ENCODE measurements at places on chromosomes 4 and X.

DNA sequence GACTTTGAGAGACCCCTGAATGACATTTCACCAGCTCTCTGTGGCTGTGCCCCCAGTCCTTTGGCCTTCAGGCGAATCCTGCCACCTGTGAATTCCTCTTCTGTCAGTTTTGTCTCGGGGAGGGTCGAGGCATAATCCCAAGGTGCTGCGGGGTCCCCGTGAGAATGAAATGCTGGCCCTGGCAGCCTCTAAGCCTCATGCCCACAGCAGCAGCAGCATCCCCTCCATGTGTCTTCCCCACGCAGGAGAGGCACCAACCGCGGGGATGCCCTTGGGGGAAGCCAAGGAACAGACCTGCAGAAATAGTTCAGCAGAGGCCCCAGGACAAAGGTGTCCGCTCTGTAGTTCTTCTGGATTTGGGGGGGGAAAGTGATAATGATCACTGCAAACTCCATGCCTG, 104.8 kb downstream of the PHKA2 start:
- DNase-seq = no peak

- DNase-seq = no peak
Observed at GRCh38 chr4:17823871-17824669, 13.3 kb downstream of the NCAPG start.

DNA sequence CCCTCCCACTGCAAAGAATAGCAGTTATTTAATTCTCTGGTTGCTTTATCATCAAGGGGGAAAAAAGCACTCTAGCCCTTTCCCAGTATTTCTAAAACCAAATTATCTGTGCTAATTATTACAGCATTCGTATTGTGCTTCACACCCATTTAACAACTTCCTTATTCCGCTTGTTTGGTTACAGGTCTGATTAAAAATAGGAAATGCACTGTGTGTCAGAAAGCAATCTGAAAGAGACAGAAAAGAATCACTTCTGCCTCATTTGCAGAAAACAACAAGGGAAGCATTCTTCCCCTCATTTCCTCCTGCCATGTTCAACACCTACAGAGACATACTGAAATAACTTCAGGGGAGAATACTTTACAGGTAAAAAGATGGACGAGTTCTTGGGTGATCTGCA, 114.9 kb upstream of the MAP3K15 start:
- peak; percentile 23 for DNase-seq

DNA sequence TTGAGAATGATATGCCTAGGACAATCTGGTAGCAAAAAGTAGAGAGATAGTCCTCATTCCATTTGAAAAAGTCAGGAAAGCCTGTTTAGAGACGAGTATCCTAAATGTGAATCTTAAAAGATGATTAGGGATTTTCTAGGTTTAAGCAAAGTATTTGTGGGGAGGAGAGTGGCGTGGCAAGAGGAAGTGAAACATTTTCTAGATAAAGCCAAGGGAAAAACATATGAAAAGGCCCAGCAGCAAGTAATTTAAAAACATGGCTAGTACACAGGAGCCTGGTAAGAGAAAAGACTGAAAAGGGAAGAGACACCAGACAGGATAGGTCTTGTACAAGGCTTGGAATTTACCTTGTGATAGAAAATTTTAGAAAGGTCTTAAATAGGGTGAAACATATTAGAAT, 45.9 kb downstream of the CORIN start:
- no peak for DNase-seq

DNA sequence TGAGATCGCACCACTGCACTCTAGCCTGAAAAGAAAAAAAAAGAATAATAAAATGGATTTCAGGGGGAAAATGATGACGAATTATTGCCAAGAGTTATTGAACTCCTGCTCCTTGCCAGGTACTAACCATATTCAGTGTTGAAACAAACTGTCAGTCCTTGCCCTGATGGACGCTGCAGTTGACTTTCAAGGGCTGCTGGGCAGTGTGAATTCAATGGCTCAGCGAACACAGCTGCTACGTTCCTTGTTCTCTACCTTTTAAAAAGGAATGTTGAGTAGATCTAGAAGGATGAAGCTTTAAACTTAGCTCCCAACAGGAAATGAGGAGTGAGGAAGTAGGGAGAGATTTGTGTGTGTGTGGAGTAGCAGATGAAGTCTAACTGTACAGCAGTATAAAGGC, 2.7 kb downstream of the LIMCH1 start:
- no peak for DNase-seq

DNA sequence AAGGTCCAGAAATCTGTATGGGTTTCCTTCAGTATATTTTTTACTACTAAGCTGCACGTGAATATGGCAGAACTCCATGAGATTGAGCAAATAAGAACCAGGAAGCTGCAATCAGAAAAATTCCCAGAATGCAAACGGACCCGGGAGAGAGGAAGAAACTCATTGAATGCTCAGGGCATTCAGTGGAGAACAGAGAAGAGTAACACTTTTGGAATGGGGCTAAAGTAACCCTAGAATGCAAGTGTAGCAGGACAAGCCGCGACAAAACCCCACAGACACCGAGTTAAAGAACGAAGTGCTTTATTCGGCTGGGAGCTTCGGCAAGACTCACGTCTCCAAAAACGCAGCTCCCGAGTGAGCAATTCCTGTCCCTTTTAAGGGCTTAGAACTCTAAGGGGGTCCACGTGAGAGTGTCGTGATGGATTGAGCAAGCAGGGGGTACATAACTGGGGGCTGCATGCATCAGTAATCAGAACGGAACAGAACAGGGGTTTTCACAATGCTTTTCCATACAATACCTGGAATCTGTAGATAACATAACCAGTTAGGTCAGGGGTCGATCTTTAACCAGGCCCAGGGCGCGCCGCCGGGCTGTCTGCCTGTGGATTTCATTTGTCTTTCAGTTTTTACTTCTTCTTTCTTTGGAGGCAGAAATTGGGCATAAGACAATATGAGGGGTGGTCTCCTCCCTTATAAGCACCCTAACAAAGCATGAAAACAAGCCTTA, 56.4 kb downstream of the RAB28 start:
- DNase-seq = no peak

GRCh38 chr4:155339588-155339987, 37.2 kb downstream of the MAP9 start:
- no peak for DNase-seq

DNA sequence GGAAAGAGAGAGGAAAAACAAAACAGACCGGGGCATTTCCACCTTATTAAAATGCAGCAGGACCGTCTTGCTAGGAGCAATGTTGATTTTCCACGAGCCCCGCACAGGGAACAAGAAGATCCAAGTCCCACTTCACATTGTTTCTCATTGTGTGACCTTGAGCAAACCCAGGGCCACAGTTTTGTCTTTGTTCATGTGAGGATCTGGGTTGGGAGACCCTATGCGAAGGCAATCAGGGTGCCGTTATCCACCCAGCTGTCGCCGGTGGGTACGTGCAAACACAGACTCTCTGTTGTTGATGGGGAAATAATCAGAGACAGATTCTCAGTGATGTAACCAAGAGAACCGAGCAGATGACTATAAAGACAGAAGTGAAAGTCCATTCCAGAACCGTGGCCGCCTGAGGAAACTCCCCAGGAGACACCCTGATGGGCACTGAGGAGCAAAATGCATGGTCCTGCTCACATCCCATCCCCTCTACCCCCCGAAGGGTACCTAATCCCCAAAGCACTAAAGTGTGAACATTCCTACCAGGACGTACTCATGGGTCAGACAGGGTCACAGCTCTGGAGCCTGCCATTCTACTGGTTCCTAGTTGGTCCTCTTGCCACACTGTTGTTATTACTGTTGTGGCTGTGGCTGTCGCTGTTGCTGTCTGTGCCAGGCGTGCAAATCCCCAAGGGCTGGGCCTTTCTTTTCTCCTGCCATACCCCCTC, 102.7 kb upstream of the RBPJ start:
- peak; percentile 36 for DNase-seq

DNA sequence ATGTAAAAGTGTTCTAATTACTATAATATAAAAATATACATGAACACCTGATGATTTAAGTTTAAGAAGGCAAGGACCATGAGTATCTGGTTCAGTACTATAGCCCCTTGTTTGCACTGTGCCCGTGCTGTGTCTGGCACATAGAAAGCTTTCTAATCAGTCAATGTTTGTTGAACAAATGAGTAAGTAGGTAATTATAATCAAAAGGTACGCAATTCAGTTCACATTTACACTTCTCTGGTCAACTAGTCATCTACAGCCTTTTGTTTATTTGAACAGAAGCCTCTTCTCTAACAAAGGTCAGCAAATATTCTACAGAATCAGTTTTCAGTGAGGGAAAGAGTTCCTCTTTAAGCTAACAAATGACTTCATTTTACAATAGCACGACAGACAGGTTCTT, 523.3 kb downstream of the SMARCA1 start:
- DNase-seq = no peak

DNA sequence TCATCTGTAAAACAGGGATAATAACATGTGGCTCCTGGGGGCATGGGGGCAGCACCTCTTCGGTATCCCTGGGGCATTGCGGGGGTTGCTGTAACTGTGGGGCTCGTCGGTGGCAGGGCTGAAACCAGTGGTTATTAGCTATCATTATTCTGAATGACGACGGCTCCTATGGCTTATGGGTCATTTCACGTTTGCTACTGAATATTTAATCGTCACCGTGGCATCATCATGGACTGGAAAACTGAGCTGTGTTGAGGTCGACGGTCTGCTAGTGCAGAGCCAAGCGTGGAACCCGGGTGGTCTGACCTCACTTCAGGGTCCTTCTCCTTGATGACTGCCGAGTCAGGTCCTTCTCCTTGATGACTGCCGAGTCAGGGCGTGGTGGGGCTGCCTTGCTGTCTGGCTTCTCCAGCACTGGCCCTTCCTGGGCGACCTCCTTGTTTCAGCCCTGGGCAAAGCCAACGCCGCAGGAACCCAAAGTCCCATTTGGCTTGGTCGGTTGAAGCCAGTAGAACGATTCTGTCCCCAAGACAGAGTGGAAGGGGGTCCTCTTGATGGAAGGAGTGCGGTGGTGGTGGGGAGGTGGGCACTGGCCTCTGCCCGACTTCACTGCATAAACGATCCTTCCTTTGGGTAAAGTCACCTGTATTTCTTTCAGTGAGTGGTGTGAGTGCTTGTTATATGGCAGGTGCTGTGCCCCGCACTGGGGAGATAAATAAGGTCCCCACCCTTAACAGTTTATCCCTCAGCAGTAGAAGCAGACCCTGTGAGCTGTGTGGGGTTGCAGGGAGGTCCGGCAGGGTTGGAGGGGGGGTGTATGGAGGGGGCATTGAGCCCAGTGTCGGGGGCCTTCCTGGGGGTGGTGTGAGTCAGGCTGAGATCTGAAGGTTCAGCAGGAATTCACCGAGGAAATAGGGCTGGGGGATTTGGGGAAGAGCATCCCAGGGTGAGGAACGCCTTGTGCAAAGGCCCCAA, 40.8 kb downstream of the PSAPL1 start:
- DNase-seq = no peak

- no peak for DNase-seq
Observed at GRCh38 chr4:13261486-13262257, 222.5 kb downstream of the RAB28 start.

DNA sequence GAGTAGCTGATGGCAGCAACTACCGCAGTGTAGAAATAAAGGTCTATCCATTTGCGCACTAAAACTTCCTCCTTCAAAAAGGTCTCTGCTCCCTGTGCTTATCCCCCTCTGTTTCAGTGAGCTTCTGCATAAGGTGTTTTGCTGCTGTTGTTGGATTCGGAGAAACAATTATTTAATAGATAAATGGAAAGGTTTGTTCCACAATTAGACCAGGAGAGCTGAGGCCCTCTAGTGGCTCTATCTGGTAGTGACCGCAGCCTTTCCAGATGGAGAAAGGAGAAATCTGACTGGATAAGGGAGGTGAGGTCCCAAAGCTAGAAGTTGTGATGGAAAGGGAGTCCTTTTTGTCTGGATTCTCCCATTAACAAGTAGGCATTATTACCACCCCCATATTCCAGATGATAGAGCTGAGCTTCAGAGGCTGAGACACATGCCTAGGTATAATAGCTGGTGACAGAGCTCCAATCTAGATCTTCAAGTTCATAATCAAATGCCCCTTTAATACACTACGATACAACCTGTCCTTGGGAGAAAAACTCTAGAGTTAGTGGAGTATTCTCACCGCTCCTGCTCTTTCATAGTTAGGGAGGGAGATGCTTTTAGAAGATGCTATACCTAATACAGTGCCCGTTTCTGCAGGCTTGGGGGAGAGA, 5.1 kb upstream of the GABRQ start:
- no peak for DNase-seq

DNA sequence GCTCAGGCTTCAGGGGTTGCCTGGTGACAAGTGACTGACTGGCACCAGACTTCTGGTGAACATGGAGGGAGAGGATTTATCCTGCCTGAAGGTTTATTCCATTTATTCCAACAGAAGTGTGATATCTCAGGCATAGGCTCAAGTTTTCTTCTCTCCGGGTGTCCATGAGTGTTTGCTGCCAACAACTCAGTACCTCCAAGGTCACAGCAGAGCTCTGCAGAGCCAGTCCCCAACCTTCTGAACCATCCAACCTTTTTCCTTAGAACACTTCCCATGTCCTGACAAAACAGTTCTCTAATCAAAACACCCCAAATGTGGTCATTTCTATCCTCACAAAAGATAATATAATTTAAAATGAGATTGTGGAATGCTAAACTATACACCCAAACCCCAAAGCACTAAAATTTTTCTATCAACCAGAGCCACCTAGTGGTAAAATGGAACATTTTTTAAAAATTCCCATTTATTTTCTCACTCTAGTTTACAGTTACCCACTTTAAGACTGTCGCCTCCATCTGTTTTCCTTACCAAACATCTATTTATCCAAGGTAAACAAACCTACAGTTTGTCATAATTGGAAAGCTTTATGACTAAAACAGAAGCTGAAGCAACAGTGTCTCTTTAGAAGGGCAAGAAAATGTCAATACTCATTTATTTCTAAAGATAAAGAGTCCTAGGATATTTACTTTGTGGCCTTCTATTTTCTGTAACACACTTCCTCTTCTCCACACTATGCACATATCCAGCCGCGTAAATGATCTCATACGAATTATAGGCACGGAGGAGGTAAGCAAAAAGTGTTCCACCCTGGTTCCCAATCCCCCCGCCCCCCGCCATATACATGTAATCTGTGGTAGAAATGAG, 39.5 kb downstream of the TMEM154 start:
- no peak for DNase-seq

GRCh38 chrX:112380541-112381278, 298.1 kb upstream of the TRPC5 start:
- no peak for DNase-seq

DNA sequence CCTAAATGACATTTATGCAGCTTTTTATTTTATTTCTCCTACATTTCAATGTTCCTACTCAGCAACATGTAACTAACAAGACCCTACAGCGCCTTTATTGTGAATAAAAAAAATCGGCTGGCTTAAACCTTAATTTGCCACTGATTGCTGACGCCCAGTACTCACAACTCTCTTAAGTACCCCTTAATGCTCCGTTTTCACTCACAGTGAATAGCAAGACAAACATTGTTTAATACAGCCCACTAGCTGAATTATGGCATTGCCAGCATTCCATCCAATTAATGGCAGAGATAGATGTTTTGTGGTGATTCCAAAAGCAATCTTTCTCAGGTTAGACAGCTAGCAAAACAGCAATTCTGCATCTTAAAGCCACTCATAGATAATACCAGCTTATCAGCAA, 61.1 kb downstream of the PPARGC1A start:
- no peak for DNase-seq
